LoVo (cell line): ENCODE measurements at places on chromosomes 7 and 10.

DNA sequence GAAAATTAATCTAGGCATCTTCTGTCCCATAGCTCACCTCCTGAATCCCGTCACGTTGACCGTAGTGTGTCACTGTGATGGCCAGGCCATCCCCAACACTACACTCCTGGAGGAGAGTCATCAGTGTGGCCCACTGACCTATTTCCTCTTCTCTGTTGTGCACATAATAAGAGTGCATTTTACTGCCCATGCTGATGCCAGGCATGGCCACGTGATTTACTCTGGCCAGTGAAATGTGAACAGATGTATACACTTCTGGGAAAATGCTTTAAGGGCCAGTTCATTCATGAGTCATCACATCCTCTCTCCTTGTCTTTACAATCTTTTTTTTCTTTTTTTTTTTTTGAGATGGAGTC is 101.9 kb upstream of the PIP4K2A start:
- peak; percentile 70 for DNase-seq

- DNase-seq = no peak
Measured at GRCh38 chr10:75505293-75505692, 73.9 kb downstream of the LRMDA start.

DNA sequence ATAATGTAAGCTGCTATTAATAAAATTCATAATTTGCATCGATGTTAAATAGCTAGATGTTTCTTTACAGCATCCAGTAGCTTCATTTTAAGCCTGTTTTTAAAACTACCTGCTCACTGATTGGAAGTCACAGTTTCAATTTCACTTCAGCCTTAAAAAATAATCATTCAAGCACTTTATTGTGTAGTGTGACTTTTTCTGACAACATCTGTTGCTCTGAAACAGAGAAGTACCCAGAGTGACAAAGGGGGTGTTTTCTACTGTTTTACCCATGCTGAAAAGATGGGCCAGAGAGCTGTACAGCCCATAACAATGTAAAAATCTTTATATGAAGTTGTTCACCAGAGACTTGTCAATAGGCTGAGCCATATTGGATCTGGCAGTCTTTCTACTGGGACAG is 437.2 kb downstream of the MDFIC start:
- no peak for DNase-seq

- no peak for DNase-seq
Measured at GRCh38 chr7:125355899-125356298, 426.3 kb upstream of the POT1 start.

GRCh38 chr10:32577448-32577847 is 131.5 kb downstream of the CCDC7 start:
- DNase-seq = no peak

- no peak for DNase-seq
Measured at GRCh38 chr7:9217204-9217603, 783.8 kb downstream of the NXPH1 start.

DNA sequence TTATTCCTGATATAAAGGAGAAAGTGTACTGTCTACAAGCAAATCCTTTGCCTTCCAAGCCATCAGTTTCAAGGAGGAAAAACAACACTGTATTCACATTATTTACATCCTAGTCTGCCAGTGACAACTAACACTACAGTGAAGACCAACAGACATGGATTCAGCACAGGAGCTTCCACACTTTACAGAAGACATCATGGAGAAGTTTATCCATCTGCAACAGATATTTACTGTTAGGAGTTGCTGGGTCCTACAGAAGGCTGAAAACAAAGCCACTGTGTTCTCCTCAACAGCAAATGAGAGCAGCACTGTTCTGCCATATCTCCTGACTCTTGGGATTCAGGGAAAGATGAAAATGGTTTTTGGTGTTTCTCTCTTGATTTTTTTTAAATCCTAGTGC is 31.9 kb downstream of the NAPEPLD start:
- DNase-seq = no peak

- peak; percentile 44 for DNase-seq
Measured at GRCh38 chr7:158802535-158803366, 26.6 kb downstream of the ESYT2 start.

GRCh38 chr10:84613336-84614021 is 285.1 kb downstream of the CCSER2 start:
- peak; percentile 26 for DNase-seq

- DNase-seq = no peak
Measured at GRCh38 chr10:112981553-112981952, 31.5 kb downstream of the TCF7L2 start.

DNA sequence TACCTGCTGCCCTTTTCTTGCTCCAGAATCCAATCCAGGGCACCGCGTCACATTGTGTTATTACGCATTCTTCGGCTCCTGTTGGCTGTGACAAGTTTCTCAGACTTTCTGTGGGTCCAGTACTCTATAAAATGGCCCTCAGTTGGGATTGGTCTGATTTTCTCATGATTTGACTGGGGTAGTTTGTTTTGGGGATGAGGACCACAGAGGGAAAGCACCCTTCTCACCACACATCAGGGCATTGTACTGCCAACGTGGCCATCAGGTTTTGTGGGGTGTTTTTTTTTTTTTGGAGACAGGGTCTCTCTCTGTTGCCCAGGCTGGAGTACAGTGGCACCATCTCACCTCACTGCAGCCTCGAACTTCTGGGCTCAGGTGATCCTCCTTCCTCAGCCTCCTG is 17.0 kb upstream of the ORAI2 start:
- DNase-seq = no peak

- DNase-seq = peak; percentile 58
Measured at GRCh38 chr10:18157881-18158280, 17.7 kb downstream of the CACNB2 start.

DNA sequence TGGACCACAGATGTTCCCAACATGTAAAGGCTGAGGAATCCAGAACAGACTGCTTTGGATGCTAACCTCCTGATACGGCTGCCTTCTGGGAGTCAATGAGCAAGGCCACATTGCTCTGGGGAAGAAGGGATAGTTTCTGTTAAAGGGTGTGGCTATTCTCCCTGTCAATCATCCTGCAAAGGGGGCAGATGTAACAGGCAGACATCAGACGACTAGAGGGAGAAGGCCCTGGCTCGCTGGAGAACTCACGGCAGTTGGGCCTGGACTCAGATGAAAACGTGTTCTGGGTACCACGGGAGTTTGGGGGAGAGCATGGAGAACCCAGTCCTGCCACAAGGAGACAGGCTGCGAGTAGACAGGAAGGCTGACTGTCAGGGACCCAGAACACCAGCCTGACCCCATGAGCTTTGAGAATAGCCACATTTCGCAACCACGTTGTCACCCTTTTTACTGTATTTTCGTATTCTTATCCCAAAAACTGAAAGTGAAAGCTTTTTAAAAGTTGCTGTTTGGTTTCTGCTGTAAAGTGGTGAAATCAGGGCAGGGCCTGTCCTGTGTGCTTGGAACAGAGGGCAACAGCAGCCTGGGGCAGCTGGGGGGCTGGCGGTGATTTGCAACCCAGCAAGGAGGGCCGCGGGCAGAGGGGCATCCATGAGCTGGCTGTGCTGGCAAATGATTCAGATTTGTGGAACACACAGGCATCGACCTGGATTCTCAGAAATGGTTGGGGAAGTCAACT is 95.3 kb downstream of the MYOF start:
- no peak for DNase-seq

DNA sequence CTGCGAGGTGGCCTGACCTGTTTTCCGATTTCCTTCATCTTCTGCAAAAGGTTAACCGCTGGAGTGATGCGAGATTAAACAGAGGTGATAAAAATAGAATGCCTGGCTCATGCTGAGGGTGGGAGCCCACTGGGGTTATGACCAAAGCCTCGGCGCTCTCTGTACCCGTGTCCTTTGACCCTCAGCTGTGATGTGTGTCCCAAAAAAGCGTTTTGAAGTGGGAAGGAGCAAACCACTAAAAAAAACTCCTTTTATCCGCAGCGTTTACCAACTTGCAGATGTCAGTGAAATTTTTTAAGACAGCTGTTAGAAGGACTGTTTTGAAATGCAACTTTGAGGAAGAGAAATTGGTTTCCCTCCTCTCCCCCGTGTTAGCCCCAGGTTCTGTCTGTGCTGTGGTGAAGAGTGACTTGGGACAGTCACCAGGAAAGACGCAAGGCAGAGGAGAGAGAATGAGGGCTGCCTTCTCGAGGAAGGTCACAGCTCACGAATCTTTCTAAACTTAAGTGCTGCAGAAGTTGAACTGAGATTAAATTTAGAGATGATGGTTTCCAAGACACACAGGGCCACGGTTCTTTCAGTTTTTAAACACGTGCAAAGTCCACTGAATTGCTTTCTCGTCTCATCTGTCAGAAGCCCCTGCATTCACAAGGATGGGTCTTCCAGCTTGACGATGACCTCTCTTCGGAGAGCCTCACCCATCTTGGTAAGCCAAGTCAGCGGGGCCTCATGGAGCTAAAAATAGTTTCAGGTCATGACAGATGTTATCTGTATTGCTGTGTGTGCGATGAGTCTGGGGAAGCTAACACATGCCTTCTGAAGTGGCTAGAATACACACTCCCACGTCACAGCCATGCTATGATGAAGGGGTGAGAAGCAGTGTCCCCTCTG is 27.6 kb downstream of the AMZ1 start:
- DNase-seq = no peak

GRCh38 chr10:107032700-107033401 is 131.7 kb downstream of the SORCS1 start:
- DNase-seq = no peak

DNA sequence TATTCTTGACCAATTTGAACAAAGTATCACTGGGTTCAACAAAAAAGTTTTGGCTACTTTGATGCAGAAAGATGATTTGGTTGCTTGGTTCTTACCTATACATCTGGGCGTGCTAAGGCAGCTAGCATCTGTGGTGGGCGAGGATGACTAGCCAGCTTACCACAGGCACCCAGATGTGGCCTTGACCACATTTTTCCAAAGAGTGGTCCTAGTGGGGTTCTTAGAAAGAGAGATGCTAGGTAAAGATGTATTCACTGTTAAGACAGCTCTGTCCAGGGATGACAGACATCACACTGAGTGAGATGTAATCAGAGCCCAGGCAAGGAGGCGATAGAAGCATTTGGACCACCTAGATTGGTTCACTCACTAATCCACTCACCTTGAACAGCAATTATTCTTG is 785 bp downstream of the DNTT start:
- DNase-seq = no peak

DNA sequence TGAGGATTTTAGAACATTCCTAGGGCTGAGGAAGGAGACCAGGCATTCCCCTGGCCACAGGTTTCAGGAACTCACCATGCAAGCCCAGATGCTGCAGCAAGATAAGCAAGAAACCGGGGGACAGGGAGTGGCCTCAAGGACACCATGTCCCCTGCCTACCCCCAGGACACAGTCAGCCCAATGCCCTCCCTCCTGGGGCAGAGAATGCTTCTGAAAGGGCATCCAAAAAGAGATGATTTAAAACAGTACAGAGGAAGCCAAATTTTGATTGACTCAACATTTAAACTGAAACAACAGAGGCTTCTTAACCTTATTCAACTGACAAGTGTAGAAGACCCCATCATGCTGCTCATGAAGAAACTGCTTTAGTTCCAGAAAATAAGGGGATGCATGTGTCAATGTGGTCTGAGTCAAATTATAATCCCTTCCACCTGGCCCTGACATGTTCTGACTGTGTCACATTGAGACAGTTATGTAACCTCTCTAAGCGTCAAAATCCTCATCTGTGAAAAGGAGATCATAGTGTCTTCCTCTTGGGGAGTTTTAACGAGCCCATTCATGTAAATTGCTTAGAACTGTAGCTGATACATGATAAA is 60.0 kb downstream of the ICA1 start:
- no peak for DNase-seq

- DNase-seq = no peak
Measured at GRCh38 chr10:101545898-101546297, 42.2 kb downstream of the POLL start.

DNA sequence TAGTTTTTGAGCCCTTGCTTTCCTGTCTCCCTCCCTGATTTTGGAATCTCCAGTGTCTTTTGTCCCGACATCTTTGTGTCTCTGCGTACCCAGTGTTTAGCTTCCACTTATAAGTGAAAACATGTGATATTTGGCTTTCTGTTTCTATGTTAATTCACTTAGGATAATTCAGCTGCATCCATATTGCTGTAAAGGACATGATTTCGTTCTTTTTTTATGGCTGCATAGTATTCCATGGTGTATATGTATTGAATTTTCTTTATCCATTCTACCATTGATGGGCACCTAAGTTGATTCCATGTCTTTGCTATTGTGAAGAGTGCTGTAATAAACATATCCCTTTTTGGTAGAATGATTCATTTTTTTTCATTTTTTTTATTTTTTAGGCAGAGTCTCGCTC is 48.3 kb downstream of the ADK start:
- no peak for DNase-seq

DNA sequence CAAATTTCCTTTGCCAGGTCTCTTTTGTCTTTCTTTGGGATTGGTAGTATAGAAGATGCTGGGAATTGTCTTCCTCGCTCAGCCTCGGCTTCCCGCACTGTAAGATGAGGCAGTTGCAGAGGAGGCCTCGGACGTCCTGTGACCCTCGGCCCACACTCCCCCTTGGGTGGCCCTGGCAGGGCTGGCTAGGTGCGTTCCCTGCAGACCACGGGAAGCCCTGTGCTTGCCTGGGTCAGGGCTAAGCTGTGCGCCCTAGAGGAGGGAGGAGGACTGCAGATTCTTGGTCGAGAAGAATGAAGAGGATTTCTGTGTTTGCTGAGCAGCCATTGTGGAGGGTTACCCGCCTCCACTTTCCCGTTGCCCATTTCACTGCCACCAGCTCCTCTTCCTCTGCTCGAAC is 42.8 kb downstream of the WIPI2 start:
- no peak for DNase-seq

GRCh38 chr7:93150200-93150835 is 2.1 kb upstream of the SAMD9L start:
- DNase-seq = peak; percentile 46

GRCh38 chr7:21550821-21551531 is 8.1 kb downstream of the DNAH11 start:
- peak; percentile 16 for DNase-seq

DNA sequence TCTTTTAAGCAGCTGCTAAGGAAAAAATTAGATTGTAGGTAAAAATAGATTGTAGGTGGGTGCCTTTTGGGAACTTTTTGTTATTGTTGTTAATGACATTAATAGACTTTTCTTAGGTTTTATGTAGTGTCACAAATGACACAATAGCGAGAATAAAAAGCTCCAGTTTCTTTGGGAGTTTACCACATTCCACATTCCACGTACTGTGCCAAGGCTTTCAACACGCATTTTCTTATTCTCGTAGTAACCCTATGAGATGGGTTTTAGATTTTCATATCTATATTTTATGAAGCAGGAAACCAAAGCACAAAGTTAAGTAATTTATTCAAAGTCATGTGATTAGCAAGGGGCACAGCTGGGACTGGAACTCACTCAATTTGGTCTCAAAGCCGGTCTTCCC is 103.8 kb downstream of the XRCC2 start:
- DNase-seq = no peak

GRCh38 chr10:109411917-109412316 is 511.4 kb downstream of the XPNPEP1 start:
- DNase-seq = peak; percentile 2
